Stimulated activated CD4-positive, alpha-beta T cell treated with anti-CD3 and anti-CD28 coated beads, Interleukin-2, amount 100 ng/mL, for 48 hours (primary cell): ENCODE measurements at places on chromosomes 16 and 17.

GRCh38 chr17:72693151-72693878 lies 399.2 kb downstream of the SLC39A11 start:
- no peak for DNase-seq

DNA sequence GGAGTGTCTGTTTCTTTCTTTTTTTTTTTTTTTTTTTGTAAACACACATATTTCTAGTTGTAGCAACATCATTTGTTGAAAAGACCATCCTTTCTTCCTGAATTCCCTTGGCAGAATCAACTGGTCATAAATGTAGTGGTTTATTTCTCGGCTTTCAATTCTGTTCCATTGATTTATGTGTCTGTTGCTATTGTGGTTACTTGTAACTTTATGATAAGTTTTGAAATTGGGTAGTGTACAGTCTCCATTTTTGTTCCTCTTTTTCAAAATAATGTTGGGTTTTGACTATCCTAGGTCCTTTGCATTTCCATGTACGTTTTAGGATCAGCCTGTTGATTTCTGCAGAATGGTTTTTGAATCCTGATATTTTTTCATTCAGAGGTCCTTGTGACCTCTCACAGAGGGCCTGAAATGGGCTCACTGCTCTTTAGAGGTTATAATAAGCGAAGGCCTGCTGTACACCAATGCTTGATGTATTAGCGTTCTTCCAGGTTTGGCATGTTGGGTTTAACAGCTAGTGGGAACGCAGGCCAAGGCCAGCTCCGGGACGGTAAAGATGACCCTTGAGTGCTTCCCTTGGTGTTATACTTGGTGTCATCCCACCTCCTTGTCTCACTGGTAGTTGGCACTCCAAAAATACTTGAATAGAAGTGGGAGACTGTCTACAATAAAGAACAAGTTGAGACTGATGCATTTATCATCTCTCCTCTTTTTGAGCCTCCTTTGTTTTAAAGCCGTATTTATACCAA lies 43.8 kb downstream of the ZNRF1 start:
- no peak for DNase-seq

DNA sequence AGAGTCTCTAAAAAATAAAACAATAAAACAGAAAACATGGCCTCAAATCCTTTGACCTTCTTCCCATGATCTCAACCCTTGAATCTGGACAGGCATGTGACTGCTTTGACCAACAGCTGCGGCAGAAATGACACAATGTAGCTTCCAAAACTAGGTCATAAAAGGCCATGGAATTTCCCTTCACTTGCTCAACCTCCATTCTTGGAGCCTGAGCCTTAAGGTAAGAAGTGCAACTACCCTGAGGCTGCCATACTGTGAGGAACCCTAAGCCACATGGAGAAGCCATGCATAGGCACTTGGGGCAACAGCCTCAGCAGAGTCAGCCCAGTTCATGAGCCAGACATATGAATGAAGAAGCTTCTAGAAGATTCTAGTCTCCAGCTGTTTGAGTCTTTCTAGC lies 75.7 kb upstream of the BRD7 start:
- no peak for DNase-seq

DNA sequence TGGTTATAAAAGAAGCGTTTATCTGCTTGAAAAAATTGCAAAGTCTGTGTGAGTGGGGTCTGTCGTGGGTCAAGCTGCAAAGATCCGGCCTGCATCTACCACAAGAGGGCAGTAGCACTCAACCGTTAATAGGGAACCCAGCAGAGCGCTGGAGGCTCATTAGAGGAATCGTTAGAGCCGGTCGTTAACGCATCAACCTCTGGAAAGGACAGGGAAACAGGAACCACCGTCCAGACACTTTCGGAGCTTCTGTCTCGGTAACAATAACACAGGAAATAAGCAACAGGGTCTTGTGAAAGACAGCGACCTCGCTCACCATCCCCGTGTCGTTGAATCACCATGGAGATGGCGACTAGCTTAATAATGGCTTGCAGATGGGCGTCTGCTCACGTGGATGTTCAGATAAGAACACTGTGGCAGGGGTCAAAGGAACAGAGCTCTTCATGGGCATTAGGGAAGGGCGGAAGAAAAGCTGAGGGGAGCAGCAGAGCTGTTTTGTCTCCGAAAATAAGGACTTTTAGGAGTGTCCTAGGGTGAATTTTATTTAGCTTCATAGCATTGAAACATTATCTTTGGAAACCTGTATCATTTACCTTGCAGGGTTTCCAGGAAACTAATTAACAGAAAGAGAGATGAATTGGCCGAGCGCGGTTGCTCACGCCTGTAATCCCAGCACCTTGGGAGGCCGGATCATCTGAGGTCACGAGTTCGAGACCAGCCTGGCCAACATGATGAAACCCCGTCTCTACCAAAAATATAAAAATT lies 11.9 kb upstream of the NSRP1 start:
- DNase-seq = peak; percentile 64

- no peak for DNase-seq
These were observed 806 bp downstream of the MRM1 start for GRCh38 chr17:36602030-36602748.

DNA sequence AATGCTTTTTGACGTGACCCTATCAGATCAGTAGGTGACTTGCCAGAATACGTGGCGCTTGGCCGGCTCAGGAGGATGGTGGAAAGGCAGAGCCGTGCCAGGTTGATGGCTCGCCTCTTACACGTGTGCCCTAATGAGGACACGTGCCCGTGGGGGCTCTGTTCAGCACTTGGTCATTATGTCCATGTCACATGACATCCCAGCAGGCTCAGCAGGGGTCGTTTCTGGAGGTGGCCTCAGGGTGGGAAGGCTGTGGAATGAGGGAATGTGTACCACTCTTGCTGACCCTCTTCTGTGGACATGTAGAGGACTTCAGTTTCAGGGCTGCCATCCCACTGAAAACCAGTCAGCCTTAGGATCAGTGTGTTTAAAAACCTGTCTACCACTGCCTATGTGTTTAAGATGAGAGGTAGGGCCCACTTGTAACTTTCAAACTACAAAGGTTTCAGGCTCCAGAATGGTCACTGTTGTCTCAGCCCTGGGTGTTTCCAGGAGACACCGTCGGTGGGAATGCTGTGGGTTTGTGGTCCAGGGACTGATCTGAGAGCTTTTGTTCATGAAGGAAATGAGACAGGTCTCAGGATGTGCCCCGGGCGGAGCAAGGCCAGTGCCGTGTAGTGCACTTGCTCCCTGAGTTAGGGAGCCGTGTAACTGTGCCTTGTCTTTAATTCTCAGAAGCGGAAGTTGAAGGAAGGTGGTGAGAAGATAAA lies 12.1 kb downstream of the UBN1 start:
- DNase-seq = no peak

DNA sequence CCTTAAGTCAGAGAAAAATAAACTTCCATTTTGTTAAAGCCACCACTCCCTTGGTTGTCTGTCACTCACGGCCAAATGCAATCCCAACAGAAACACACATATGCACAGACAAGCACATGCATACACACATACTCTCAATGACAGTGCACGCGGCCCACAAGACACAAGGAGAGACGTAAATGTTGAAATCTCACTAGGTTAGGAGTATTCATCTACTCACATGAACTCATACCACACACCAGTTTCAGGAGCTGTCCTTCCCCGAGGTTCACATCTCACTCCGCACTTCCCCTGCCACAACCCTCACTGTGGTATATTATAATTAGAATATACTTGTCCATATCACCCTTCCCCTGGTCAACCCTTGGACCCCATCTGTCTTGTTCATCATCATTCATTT lies 30.5 kb upstream of the CRYBA1 start:
- no peak for DNase-seq

DNA sequence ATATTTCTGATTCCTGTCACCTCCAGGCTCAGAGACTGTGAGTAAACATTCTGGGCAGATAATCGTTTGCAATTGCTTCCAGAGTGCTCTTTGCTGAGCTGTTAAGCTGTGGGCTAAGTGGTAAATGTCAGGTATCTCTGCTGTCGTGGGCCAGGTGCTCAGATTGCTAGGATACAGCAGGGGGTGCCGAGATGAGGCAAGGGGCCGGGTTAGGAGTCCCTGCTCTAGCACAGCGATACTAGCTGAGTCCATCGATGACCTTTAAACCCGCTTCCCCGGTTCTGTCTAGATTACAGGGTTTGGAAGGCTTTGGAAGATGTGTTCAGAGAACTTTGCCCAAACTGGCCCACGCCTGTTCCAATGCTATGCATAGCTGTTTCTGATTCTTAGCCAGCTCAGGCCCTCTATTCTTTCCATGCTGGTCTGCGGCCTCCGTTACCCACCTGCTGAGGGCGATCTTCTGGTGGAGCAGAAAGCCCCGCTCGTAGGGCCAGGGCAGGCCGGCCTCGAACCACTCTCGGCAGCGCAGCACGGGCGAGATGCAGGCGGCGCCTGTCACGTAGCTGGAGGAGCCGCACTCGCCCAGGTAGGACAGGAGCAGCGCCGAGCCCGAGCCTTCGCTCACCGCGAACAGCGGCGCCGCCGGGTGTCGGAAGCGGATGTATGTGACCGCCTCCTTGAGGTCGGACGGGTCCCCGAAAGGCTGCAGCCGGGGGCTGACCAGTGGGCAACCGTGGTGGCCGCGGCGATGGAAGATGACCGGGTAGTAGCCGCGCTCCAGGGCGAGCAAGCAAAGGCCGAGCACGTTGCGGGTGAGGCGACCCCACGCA lies 979 bp downstream of the ABHD15 start:
- DNase-seq = peak; percentile 53

DNA sequence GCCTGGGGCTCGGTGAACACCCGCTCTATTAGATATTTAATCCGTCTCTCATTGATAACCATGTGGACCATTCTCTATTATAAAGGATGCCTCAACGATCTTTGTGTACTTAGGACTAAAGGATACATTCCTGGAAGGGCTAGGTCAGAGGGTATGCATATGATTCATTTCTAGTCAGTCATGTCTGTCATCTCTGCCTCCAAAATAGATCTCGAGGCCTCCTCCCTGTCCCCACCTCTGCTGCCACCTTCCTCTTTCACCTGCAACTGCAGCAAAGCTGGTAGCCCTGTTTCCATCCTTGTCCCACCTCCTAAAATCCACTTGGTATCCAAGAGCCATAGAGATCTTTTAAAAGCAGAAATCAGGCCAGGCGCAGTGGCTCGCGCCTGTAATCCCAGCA lies 121.5 kb downstream of the KATNIP start:
- DNase-seq = no peak

GRCh38 chr17:80141463-80142165 lies 5.3 kb downstream of the EIF4A3 start:
- DNase-seq = no peak

DNA sequence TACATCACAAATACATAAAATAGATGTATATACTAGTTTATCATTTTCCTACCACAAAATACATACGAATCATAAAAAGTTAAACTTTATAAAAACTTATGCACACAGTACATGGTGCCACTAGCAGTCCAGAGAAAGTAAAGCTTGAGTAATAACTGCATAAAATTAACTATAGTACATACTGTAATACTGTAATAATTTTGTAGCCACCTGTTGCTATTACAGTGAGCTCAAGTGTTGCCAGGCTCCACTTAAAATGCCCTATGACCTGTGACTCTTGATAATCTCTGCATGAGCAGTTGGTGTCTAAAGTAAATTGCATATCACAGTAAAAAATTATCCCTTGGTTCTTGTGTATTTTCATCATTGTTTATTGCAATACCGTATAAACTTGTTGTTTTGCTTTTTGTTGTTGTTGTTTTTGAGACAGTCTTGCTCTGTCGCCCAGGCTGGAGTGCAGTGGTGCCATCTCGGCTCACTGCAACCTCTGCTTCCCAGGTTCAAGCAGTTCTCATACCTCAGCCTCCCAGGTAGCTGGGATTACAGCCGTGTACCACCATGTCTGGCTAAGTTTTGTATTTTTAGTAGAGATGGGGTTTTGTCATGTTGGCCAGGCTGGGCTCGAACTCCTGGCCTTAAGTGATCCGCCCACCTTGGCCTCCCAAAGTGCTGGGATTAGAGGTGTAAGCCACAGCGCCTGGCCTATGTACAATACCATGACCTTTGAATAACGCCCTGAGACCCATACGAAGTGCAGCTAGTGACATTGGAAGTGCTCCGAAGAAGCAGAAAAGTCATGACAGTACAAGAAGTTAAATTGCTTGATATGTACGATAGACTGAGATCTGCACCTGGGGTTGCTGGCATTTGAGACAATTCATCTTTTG lies 6.6 kb downstream of the LUC7L3 start:
- no peak for DNase-seq

DNA sequence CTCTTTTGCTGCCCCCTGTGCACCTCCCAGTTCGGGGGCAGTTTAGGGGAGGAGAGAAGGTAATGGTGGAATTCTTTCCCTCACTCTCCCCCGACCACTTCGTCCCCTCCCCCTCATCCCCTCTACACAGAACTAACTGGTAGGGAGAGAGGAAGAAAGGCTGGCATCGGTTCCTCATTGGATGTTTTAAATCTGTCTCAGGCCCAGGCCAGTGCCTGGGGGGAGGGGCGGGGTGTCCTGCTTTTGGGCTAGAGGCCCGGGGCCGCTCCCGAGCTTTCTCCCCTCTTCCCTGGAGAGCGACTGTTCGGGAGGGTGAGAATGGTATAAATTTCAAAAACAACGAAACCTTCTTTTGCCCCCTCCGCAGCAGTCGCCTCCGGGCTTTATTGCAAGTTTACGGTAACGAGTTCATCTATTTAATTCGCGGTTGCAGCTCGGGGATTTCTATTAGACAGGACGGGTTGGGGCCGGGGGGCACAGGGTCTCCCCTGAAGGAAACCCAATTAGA lies at the start of gene PRAC2:
TSS of gene PRAC2 (plus strand) at position 271 of the 508 bp plus-strand sequence. CDS start 1,226 bp downstream, outside the sequence.
- no peak for DNase-seq

- no peak for DNase-seq
These were observed 352.5 kb downstream of the FOXL1 start for GRCh38 chr16:86930663-86931373.

- no peak for DNase-seq
These were observed 5.0 kb downstream of the LSM12 start for GRCh38 chr17:44061446-44061845.

DNA sequence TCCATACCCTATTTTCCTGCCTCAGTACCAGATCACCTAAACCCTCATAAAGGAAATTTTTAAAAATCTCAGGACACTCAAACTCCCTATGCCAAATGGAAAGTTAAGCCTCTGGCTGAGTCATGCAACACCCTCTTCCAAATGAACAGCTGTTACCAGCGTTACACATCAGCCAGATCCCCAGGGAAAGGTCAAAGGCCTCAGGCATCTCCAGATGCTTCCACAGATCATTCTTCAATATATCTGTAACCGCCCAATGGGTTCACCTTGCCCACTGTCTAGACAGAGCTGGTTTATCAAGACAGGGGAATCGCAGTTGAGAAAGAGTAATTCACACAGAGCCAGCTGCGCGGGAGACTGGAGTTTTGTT lies 29.1 kb upstream of the SHCBP1 start:
- DNase-seq = no peak

DNA sequence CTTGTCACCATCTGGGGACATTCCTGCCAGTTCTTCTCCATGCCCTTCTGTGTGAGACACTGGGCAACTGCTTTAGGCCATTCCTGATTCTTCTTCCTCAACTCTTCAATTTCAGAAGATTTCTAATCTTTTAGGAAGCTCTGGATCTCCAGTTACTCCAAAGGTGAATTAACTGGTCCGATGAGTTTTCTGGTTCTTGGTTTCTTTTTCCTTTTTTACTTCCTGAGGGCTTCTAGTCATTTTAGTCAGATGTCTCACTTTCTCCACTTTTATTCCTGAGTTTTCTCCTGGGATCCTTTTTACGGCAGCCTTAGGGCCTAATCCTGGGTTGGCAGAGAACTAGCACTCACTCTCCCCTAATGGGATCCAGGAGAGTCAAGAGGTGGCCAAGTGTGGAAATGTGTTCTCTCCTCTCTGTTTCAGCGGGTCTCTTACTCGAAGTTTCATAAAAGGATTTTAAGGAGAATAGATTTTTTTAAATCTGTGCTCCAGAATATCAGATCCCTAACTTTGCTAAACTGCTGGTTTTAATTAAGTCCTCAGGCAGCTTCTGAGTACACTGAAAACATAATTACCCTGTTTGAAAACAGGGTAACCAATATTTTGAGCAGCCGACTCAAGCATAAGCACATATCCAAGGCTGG lies 107.6 kb downstream of the RMI2 start:
- no peak for DNase-seq
